Thoracic aorta (tissue), 2 donors: ENCODE measurements at places on chromosomes 6 and 20. TPM values are rescaled to one million over a fixed set of nuclear protein-coding genes. Genes with fewer than 3 reads are reported as not detected.

Gene MYT1
- total RNA-seq: not detected

Gene KHDC1L
- not detected for total RNA-seq

Gene PIGU
- 10.2 TPM for total RNA-seq

Gene HTR1B
- total RNA-seq: 9.9 TPM

Gene TCF21
- total RNA-seq: 0.28 TPM

Gene GSTA2
- not detected for total RNA-seq

DNA sequence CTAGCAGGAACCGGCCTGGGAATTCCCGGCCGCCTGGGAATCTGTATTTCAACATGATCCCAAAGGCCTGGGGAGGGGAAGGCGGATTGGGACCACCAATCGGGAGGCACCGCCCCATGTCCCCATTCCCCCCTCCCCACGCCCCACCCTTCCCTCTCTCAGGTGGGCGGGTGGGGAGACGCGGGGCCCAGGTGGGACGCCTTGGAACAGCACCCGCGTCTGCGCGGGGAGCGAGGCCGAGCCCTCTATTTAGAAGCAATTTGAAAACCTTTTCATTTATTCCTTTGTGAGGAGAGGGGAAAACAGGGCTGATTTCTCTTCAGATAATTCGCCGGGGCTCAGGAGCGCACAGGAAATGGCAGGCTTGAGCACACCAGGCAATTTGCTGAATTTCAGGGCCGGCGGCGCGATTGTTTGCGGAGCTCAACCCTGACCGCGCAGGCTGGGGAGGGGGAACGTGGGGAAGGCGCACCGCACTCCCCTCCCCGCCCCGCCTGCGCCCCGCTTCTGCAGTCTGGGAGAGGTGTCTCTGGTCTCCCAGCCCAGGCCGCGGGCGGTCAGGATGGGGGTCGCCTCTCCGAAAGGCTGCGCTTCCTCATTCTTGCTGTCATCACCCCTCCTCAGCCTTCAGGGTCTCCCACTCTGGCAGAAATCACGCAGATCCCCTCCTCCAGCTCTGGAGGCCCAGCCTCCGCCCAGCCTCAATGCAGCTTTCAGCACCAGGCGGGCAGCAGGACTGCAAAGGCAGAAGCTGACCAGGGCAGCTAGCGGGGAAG is 170.0 kb downstream of the GRM4 start:
- DNase-seq: no peak
- no peak overlapping the region for H3K4me3 ChIP-seq
- no peaks in the 10 kb centered on the region for H3K4me1 ChIP-seq
- no peaks in the 10 kb centered on the region for H3K27me3 ChIP-seq
- no peak overlapping the region for H3K27ac ChIP-seq
- H3K36me3 ChIP-seq: no peaks in the 10 kb centered on the region

DNA sequence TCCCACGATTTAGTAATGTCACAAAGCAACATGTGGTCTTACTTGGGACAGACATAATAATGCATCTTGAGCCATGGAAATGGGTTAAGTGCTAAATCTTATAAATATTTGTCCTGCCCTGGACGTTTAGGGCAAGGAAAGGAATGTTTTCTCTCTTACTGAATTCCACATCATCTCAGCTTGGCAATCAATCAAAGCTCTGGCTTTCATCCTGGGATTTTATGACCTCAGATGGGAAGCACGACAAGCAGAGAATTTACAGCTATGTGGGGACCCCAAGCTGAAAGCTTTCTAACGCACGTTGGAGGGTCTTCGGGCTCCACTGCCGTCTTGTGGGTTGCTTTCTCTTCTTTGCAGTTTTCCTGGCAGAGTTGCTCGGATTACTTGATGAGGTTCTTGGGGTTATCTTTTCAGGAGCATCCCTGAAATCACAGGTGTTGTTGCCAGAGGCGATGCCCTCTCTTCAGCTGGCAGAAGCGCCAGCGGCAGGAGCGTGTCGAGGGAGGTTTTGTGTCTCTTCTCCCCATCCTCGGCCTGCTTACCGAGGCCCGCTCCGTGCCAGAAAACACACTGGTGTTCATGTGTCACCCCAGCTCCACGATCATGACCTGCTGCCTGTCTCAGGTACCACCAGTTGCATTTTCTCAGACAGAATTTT is 73.4 kb upstream of the FRMD1 start:
- no peaks in the 10 kb centered on the region for H3K36me3 ChIP-seq
- H3K27ac ChIP-seq: no peak overlapping the region
- no peak for DNase-seq
- H3K4me1 ChIP-seq: no peaks in the 10 kb centered on the region

DNA sequence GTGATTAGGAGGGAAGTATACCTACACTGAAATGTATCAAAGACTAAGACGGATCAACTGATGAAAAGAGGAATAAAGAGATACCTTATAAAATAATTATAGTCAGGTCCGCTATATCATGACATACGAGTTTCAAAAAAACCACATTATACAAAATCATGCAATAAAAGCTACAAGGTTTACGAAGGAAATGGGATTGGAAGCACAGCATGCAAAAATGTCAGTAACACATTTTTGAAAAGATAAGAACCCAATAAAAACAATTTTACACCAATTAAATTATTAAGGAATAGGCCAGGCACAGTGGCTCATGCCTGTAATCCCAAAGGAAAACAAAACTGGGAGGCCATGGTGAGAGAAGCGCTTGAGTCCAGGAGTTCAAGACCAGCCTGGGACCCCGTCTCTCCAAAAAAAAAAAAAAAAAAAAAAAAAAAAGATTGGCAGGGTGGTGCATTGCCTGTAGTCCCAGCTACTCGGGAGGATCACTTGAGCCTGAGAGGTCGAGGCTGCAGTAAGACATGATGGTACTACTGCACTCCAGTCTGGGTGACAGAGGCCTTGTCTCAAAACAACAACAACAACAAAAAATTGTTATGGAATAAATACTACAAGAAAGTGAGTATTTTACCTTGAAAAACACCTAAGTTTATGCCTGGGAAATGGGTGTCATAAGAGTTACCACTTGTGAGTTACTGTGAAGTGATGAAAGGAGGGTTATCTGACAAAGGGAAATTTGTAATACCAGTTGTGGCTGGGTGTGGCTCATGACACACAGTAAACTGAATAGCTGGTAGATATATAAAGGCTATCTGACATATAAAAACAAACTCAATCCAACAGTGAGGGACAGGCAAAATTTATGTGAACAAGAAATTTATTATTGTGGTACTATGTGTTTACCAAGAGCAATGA is 45.2 kb downstream of the RANBP9 start:
- DNase-seq: no peak
- no peaks in the 10 kb centered on the region for H3K27me3 ChIP-seq
- no peak overlapping the region for H3K4me3 ChIP-seq
- peaks cover 32% of the 10 kb centered on the region for H3K4me1 ChIP-seq
- no peaks in the 10 kb centered on the region for H3K36me3 ChIP-seq

DNA sequence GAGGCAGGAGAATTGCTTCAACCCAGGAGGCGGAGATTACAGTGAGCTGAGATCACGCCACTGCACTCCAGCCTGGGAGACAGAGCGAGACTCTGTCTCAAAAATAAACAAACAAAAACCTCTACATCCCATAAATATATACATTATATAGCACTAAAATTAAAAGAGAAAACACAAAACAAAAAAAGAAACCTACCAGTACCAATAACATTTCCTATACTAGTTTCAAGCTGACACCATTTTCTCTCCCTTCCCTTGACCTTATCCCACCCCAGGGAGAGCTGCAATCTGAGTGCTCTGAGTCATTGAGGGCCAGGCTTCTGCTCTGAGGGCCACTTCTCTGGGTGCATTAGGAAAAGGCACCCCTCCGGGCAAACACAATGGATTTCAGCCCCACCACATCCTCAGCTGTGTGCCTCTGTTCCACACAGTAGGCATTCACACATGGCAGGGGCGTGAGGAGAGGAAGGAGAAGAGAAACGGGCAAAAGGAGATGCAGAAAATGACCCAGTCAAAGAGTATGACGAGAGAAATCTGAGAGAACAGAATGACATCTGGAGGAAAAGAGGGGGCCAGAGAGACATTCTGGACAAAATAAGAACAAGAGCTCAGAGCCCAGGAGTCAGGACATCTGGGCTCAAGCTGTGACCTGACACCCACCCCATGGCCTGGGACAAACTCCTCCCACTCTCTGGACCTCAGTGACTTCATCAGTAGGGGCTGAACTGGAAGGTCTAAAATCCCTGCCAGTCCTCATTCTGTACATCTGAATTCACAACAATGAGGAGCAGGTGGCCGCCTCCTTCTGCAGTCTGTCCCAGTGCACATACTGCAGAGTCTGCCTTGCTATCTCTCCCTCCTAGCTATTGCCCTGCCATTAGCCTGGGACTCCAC is 18.2 kb downstream of the TRIM26 start:
- no peaks in the 10 kb centered on the region for H3K4me1 ChIP-seq
- H3K27ac ChIP-seq: no peak overlapping the region
- peaks cover 24% of the 10 kb centered on the region for H3K36me3 ChIP-seq
- no peak overlapping the region for H3K4me3 ChIP-seq

GRCh38 chr20:19565736-19566135 is 192.3 kb upstream of the RIN2 start:
- no peaks in the 10 kb centered on the region for H3K36me3 ChIP-seq
- no peak for DNase-seq
- H3K4me3 ChIP-seq: no peak overlapping the region
- H3K27ac ChIP-seq: no peak overlapping the region
- no peaks in the 10 kb centered on the region for H3K4me1 ChIP-seq
- H3K27me3 ChIP-seq: no peaks in the 10 kb centered on the region

GRCh38 chr6:33745548-33745947 is 1.2 kb downstream of the IP6K3 start:
- H3K27ac ChIP-seq: no peak overlapping the region
- H3K4me1 ChIP-seq: peaks cover 11% of the 10 kb centered on the region
- H3K4me3 ChIP-seq: no peak overlapping the region

GRCh38 chr20:53565254-53565653 is 28.4 kb downstream of the ZNF217 start:
- H3K27me3 ChIP-seq: no peaks in the 10 kb centered on the region
- H3K4me3 ChIP-seq: no peak overlapping the region
- DNase-seq: no peak
- no peak overlapping the region for H3K27ac ChIP-seq
- no peaks in the 10 kb centered on the region for H3K4me1 ChIP-seq
- peaks cover 6% of the 10 kb centered on the region for H3K36me3 ChIP-seq

DNA sequence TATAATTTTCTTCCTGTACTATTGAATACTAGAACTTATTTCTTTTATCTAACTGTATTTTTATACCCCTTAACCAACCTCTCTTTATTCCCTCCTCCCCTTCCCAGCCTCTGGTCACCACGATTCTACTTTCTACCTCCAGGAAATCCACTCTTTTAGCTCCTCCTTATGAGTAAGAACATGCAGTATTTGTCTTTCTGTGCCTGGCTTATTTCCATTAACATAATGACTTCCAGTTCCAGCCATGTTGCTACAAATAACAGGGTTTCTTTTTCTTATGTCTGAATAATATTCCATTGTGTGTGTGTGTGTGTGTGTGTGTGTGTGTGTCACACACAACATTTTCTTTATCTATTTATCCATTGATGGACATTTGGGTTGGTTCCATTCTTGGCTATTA is 152.3 kb upstream of the OLIG3 start:
- H3K36me3 ChIP-seq: no peaks in the 10 kb centered on the region
- H3K4me1 ChIP-seq: no peaks in the 10 kb centered on the region
- no peaks in the 10 kb centered on the region for H3K27me3 ChIP-seq
- DNase-seq: no peak
